Karpas-422 (cell line): ENCODE measurements at places on chromosomes 5 and 9.
A peak's percentile ranks its signal among the peaks of the same experiment; 100 is the strongest.

DNA sequence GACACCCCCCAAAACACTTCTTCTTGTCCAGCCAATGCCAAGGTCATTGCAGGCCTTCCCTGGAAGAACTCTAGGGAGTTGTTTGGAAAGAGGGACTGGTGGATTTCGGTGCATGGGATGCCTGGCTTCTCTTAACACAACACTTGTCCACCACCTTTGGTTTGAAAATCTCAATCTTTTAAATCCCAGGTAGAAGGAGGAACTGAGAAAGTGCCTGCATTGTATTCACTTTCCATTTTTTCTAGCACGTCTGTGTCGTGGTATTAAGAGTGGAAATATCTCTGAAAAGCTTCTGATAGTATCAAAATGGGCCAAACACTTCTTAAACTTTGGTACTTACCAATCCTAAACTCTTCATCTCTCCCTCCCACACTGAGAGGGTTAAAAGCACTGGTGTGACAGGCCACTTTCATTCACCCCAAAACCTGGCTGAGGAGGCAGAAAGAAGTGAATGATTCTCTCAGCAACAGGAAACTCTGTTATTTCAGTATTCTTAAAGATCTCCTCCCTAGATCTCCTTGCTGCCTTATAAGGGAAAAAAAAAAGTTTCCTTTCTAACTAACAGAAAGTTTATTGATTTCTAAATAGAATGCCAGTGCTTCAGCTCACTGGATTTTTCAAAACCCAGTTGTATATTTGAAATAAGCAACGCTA, 3.9 kb upstream of the NFIB start:
- DNase-seq, result peak; percentile 64

DNA sequence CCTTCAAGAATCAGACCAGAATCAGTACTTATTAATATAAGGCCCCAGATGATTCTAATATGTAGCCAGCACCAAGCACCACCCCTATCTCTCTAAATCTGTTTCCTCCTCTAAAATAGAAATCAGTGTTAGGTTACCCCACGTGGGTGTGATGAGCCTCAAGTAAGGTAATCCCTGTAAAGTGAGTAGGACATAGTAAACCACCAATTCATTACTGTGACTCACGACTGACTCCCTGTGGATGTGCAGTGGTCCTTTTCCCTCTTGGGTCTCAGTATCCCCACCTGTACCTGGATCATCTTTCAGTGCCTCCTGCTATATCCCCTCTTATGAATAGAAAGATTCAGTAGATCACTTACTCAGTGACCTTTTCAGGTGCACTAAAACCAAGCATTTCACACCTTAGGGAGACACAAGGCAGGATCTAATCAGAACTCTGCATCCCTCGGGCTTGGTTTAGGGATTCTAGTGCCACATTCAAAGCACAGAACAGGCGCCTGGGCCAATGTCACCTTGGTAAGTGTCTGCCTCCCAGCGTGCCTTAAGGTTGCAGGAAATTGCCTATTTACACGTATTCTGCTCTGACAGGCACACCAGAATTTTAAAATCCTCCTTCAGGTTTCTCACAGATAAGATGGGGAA, 12.2 kb upstream of the ALDH1B1 start:
- peak; percentile 44 for DNase-seq

GRCh38 chr9:96186591-96187011, 115.4 kb downstream of the HSD17B3 start:
- no peak for DNase-seq

GRCh38 chr5:164181604-164182003, 676.2 kb downstream of the MAT2B start:
- DNase-seq, result no peak

- no peak for DNase-seq
Measured at GRCh38 chr5:10355071-10355889, 1.8 kb downstream of the MARCHF6 start.

DNA sequence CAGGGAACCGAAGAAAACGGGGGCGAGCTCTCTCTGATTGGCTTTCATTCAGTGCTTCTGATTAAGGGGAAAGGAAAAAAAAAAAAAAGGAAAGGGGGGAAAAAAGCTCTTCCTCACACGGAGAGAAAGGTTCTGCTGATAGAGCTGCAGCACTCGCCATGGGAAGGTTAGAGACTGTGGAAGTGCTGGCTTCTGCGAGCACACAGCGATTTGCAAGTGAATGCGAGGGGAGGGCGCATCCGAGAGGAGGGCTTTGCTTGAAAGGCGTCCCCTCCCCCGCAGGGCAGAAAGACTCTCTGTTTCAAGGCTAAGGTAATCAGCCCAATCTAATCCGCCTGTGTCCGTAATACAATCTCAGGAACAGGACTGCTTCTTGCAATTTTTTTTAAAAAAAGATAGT, at the start of gene CDH10:
Gene CDH10 (minus strand): TSS at position 218 of the 400 bp plus-strand sequence. CDS start 51,488 bp downstream, outside the sequence.
- DNase-seq, result no peak
